ENCODE measurements at places on chromosomes 1 and 21.

DNA sequence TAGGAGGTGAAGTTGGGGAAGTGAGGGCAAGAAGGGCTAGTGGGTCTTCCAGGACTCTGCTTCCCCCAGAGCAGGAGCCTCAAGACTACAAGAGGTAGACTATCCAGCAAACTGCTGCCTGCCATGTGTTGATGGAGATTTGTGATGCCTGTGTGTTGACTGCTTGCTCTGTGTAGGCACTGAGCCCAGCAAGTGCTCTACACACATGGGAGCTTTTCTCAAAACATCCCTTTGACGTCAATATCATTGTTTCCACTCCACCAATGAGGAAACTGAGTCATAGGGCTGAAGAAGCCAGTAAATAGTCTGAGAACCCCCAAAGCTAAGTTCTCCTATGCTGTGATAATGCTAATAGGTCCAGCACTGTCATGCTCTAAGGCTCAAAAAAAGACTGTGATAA lies 207.2 kb upstream of the NFIA start:
- DNase-seq, result no peak

DNA sequence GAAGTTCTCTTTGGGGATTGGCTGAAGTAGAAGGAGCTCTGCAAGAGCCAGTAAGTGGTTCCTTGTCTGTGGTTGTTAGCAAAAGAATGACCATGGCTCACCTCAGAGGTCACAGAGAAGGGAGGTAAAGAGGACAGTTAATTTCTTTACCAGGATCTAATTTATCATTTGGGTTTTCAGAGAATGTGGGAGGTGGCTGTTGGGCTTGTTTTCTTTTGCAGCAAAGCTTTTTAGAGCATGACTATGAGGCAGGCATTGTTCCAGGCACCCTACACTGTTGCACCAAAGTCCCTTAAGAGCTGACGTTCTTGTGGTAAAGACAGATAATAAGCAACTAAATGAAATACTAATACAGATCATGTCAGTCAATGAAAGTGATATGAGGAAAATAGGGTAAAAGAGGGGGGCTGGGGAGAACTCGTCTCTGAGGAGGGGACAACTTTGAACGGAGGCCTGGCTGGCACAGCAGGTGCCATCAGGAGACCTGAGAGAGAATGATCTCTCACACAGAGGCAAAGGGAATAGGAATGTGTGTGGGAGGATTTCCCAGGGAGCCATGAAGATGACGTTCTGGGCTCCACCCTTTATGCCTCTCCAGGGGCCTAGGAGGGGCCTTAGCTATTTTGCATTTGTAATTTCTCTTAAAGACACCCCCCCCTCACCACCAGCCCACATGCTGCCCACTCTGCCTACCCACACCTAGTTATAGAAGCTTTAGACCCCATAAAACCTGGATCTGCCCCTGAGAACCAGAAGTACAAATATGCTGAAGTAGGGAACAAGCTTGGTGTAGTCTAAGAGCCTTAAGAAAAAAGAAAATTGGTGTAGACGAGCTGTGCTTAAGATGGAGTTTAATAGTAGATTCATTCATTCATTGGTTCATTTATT lies 177.5 kb downstream of the ROR1 start:
- no peak for DNase-seq

DNA sequence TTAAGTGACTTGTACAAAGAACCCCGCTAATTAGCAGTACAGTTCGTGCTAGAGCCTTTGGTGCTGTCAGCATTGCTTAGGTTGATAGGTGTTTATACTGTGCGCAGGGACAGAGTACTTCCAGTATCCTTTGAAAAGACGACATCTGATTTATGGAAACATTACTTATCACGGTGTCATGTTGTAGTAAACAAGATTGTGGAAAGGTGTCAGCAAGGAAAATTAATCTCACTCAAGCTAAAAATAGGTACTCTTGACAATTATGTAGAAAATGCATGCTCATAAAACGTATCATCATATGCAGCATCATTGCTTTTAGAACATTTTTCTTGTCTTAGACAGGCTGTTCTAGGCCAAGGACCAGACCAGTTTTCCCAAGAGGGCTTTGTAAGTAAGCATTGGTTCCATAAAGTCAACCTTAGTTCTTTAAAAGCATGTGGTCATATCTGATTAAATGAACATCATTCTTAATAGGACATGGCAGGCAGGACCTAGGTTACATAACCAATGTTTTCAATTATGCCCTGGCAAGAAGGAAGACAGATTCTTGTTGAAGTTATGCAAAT lies 33.0 kb downstream of the SH3BGR start:
- no peak for DNase-seq

GRCh38 chr1:160282807-160283206 lies 2.1 kb downstream of the PEX19 start:
- no peak for DNase-seq

DNA sequence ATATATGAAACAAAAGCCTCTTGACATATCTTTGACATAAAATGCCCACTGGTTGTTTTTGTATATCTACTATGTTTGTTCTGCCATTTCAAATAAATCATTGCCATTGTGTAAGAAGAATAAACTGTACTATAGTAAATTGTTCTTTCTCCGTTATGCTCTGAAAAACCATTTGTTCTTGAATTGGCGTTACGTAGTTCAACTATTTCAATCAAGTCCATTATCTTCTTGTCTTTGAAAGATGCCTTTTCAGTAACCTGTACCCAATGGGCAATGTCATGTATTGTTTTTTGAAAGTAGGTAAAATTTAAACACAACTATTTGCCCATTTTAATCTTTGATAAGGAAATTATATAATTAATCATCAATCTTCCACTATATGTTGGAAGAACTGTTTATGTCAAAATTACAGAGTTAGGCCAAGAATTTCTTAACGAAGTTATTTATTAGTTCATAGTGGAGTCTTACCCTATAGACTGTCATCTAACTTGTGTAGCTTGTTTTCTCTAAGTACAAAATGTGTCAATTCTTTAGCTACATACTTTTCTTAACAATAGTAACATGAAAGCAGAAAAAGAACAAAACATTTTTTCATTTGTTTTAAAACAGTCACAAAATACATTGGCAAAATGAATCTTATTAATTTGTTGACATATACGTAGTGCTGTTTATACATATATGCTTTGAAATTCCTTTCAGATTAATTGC lies 294.8 kb downstream of the PTPRC start:
- DNase-seq, result no peak

DNA sequence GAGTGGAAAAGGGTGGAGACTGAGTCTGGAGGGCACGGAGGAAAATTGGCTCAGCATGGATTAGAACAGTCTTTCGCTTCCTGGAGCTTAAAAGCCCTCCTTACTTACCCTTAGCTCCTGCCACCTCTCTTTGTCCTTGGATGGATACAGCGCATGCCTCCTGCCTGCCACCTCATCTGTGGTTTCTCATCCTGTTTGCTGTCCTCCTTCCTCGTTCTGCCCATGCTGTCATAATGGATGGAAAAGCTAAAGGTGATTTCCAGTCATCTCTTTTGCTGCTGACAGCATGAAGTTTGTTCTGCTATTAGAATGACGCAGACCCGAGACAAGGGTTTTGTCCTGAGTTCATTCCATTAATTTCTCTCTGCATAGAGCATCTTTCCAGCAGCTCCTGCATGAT lies 425.9 kb downstream of the KIF26B start:
- DNase-seq, result no peak

- no peak for DNase-seq
Observed at GRCh38 chr1:6026095-6026809, 19.4 kb upstream of the KCNAB2 start.

DNA sequence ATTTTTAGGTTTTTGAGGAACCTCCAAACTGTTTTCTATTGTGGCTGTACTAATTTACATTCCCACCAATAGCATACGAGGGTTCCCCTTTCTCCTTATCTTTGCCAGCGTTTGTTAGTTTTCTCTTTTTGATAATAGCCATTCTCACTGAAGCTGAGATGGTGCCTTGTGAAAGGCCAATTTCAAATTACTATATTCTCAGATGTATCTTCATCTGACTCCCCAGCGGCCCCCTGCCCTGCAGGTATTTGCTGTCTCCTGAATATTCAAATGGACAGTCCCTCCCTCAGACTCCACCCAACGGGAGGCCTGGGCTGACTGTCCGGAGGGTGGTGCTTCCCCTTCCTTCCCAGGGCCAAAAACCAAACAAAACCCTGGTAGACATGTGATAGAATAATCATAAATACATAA lies 33.5 kb upstream of the TARBP1 start:
- no peak for DNase-seq

DNA sequence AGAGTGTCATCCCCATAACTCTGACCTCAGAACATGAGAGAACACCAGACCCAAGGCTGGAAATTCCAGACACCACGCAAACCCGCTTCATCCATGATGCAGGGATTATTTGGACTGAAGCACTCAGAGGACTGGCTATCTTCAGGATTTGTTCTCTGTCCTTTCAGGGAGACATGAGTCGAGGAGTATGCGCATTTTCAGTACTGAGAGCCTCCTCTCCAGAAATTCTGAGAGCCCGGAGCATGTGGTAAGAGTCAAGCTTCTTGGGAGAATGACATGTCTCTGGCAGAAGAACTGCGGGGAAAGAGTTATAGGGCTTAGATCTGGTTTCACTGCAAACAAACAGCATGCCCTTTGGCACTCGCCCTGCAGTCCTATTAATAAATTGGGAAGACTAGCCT lies 6.9 kb downstream of the LAX1 start:
- DNase-seq, result no peak

- no peak for DNase-seq
Observed at GRCh38 chr1:226287587-226287986, 21.4 kb downstream of the LIN9 start.

- no peak for DNase-seq
Observed at GRCh38 chr1:62025154-62025553, 169.5 kb upstream of the L1TD1 start.

DNA sequence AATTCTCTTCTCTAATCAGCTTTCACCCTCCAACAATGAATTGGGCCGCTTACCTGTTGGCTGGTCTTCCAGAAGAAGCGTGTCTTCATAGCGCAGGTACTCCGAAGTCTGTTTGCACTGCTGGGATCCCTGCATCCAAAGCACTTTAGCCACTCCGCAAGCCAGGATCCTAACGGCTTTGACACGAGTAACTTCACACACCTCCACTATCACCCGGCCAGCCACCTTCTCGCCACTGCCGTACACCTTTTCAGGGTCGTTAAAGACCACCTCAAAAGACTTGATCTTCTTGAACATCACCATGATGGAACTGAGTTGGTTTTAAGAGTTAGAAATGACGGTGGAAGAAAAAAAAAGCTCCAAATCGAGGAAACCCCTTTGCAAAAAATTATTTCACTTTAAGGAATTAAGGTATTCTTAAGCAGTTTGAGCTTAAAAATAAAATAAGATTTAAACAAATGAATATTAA lies 381 bp downstream of the TXNIP start:
- no peak for DNase-seq

DNA sequence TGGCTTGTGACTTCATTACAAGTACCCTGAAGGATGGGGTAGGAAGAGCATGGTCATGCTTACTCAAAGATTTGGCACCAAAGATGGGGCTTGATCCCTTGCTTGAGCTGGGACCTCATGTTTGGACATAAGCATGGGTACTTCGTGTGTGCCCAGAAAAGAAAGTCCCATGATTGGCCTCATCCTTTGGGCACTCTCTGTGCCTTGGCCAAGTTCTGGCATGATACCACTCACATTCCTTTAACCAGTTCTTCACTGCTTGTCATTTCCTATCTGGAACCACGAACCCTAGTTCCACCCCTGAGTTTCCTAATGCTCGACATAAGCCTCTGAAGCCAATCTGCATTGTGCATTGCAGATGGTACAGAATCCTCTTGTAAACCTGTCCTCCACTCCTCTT lies 107.0 kb downstream of the NAV1 start:
- DNase-seq, result no peak

DNA sequence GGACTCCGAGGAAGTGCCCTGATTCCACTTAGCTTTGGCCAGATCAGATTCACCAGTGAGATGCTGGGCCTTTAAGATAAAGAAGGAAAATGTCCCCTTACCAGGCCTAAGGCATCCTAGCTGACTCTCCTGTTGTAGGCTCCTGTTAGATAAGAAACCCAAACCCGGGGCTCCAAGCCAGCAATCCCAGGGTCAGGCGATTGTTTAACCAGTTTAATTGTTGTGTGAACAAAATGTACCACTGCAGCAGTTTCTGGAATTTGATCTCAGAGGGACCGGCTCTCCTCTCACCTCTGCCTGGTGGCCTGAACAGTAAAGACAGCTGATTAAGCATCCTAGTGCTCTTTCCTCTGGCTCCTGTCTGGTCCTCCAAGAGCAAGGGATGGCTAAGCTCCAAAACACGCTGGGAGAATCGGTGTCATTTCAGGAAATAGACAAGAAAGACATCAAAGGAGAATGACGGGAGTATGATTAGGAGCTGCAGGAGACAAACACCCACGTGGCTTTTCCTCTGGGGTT lies 9.3 kb upstream of the KLHDC8A start:
- DNase-seq, result no peak

GRCh38 chr1:25505656-25506385 lies 37.6 kb upstream of the LDLRAP1 start:
- DNase-seq, result no peak

GRCh38 chr21:44845418-44846223 lies 27.8 kb upstream of the SUMO3 start:
- no peak for DNase-seq

DNA sequence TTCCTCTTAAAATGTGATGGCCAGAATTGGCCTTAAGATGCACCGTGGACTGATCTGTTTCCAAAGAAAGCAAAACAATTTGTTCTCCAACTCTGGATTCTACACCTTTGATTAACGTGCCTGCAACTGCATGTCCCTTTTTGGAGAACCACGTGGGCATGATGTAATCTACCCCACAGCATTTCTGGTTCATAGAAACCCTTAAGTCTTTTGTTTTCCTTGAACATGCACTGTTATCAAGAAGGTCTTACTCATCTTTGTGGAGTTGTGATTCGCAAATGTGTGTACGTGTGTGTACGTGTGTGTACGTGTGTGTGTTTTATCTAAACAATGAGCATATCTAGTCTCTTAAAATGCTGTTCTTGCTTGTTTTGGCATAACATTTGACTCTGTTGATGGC lies 57.8 kb downstream of the LPAR3 start:
- no peak for DNase-seq

DNA sequence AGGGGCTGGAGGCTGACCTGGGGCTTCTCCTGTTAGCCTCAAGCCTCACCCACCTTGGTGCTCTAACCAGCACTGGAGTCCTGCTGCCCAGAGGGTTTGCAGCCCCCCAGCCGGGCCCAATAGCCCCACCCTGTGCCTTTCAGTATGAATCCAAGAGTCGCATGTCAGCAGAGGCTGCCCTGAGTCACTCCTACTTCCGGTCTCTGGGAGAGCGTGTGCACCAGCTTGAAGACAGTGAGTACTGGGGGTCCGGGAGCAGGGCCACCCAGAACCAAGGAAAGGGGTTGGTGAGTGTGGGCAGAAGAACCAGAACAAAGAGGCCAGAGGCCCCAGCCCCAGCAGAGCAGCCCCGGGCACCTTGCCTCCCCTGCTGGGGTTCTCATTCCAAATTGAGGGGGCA lies 25.6 kb downstream of the CDK18 start:
- DNase-seq, result no peak

GRCh38 chr21:45226540-45227326 lies 61.0 kb downstream of the POFUT2 start:
- DNase-seq, result no peak

GRCh38 chr1:34292472-34292871 lies 115.8 kb downstream of the C1orf94 start:
- DNase-seq, result no peak

Measured in anterior cingulate cortex (tissue), 58 donors.